ENCODE measurements at places on chromosomes 5 and 9.

- DNase-seq = no peak
Measured at GRCh38 chr5:14185326-14186058, 42.4 kb downstream of the TRIO start.

GRCh38 chr9:129140397-129141065 is 29.3 kb downstream of the PTPA start:
- peak; percentile 20 for DNase-seq

- no peak for DNase-seq
Measured at GRCh38 chr9:114433720-114434255, 46.0 kb upstream of the AKNA start.

- DNase-seq = no peak
Measured at GRCh38 chr5:691817-692528, 1.2 kb downstream of the TPPP start.

GRCh38 chr9:19946441-19947109 is 157.7 kb upstream of the SLC24A2 start:
- DNase-seq = peak; percentile 27

- no peak for DNase-seq
Measured at GRCh38 chr9:38185647-38186403, 116.8 kb upstream of the SHB start.

GRCh38 chr5:90342576-90342975 is 67.0 kb downstream of the CETN3 start:
- DNase-seq = no peak

GRCh38 chr5:154849264-154849785 is 1.1 kb downstream of the FAXDC2 start:
- no peak for DNase-seq

DNA sequence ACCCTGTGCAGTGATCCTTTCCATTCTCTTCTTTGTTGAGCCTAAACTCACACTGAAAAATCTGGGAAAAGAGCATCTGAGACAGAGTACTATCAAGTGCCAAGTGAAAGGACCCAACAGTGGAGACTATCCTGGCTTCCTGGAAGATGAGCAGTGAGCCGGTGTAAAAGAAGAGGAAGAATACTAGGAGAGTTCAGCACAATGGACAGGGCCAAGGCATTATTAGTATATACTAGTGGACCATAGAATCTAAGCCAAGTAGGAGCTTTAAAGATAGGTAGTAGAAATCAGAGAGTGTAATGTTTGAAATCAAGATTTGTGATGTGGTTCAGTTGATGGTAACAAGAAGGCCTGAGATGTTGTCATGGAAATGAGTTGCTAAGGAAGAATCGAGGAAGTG is 140.8 kb downstream of the CAMK4 start:
- no peak for DNase-seq

- DNase-seq = no peak
Measured at GRCh38 chr9:113548221-113549041, 84.9 kb downstream of the RGS3 start.

DNA sequence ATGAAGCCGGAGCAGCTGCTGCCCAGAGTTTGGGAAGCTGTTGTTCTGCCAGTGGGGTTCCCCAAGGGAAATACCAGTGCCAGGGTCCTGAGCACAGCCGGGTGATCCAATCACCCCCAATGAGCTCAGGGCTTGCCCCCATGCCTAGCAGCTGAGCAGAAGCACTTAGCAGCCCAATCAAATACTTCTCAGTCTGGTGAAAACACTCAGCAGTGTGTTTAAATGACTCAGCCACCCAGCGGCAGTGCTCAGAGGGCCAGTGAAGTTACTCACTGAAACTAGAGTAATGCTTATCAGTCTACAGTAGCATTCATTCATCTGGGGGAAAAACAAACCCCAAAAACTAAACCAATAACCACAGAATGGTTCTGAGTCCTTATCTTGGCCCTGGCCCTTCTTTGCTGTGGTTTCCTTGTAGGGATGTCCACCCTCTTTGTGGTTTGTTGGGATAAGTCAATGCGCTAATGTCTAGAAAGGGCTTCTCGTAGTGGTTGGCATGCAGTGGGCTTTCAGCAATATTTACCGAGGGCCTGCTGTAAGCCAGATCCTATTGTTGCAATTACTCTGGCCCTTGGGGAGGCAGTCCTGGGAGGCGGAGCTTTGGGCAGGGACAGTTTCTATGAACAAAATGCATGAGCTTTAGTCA is 43.1 kb downstream of the LHX2 start:
- DNase-seq = no peak

- DNase-seq = no peak
Measured at GRCh38 chr9:132590318-132591182, 8.1 kb downstream of the BARHL1 start.

DNA sequence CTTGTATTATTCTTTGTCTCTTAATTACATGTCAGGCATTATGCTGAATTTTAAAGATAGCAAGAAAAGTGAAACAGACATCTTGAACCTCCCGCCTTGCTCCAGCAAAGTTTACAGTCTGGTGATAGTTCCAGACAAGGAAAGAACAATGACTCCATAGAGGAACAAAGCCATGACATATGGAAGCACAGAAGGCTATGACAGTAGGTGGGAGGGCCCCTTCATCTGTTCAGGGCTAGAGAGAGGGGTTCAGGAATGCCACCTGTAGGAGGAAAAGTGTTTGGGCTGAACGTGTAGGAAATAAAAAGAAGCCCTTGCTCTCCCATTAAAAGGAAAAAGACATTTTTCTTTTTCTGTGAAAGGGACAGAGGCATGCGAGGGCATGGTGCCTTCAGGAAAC is 315.6 kb downstream of the TRIM32 start:
- DNase-seq = no peak
